ENCODE measurements at places on chromosomes 5 and 9. TPM values are rescaled to one million over a fixed set of nuclear protein-coding genes. Genes with fewer than 3 reads are reported as not detected.

CHSY3 gene
- not detected for total RNA-seq

SPAG8 gene
- 5.6 TPM for total RNA-seq

ZNF782 gene
- total RNA-seq, result 14.7 TPM

MYO10 gene
- not detected for total RNA-seq

NUDT12 gene
- 2.8 TPM for total RNA-seq

LCN9 gene
- not detected for total RNA-seq

STPG3 gene
- not detected for total RNA-seq

C5orf52 gene
- total RNA-seq, result not detected

CCDC152 gene
- 6.9 TPM for total RNA-seq

STKLD1 gene
- total RNA-seq, result 1.4 TPM

TEX48 gene
- not detected for total RNA-seq

ORM2 gene
- not detected for total RNA-seq

SOHLH1 gene
- not detected for total RNA-seq

FAM221B gene
- not detected for total RNA-seq

MEIKIN gene
- total RNA-seq, result 3.6 TPM

ATOSB gene
- total RNA-seq, result 8.6 TPM

OBP2B gene
- not detected for total RNA-seq

Data from CD4-positive, alpha-beta memory T cell (primary cell).